Central memory CD4-positive, alpha-beta T cell (primary cell): ENCODE measurements at places on chromosomes 5 and 9.

- DNase-seq, result no peak
These were observed 6.2 kb upstream of the CERCAM start for GRCh38 chr9:128414461-128414860.

DNA sequence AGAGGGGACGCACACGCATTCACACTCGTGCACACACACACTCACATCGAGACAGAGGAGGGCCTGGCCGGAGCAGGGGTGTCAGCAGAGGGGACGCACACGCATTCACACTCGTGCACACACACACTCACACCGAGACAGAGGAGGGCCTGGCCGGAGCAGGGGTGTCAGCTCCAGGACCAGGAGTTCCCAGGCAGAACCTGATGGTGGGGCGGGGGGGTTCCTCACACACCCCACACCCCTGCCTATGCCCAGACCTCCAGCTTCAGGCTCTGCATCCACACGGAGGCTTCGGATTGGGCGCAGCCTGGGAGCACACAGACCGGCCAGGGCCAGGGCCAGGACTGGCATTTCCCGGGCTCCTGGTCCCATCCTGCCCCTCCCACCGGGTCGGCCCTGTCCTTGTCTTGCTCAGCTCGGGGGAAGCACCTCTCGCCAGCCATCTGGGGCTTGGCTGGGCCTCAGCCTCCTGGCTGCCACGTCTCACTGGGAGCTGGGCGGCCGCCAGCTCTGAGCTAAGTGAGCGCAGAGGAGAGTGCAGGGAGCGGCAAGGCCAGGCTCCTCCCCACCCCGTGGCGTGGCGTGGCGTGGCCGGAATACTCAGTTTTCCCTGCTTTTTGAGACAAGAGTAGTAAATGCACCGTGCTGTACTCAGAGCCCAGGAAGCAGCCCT, 31.3 kb downstream of the ADAMTS2 start:
- DNase-seq, result no peak

DNA sequence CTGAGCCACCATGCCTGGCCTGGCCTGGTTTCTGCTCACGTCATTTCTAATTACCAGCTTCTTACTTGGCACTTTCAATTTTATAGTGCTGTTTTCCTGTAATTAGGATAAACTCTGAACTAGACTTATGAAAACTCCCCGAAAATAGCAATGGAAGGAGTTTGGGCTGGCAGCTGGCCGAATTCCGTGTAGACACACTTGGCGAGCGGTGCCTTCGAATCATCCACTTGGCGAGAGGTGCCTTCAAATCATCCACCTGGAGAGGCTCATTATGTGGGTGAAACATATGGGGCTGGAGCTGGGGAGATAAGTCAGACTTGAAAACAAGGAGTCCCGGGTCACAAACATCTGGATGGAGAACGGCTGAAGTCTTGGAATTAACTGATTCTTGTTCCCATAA, 203.7 kb downstream of the ROR2 start:
- DNase-seq, result no peak

- DNase-seq, result no peak
These were observed 299.2 kb upstream of the ZNF608 start for GRCh38 chr5:125045646-125046045.

DNA sequence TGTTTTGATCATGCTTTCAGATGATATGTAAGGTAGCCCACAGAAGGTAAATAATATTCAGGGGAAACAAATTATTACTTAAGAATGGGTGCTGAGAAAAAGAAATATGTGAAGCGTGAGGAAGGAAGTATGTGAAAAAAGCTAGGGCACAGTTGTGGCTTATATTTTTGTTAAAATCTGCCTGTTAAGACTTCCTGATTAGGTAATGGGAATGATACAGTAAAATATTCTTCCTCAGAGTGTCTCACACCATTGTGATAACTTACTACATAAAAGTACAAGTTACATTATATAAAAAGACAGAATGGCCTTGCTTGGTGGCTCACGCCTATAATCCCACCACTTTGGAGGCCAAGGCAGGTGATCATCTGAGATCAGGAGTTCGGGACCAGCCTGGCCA, 18.7 kb upstream of the PARP8 start:
- DNase-seq, result no peak

DNA sequence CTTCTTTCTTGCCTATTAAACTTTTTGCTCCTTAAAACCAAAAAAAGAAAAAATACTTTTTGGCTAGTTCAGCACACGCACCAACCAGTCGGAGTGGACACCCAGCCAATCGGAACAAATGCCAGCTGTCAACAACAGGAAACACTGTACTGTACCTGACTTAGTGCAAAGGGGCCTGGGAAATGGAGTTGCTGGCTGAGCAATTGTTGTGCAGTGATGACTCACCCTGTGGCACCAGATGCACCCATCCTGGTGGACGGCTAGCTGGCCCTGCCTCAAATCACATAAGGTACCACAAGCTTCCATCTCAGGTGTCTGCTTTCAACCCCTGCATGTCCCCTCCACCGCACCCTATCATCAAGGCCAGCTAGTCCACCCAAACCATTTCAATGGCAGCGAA, 20.9 kb downstream of the FOXE1 start:
- no peak for DNase-seq

GRCh38 chr5:424301-425110, 18.5 kb upstream of the EXOC3 start:
- DNase-seq, result no peak

DNA sequence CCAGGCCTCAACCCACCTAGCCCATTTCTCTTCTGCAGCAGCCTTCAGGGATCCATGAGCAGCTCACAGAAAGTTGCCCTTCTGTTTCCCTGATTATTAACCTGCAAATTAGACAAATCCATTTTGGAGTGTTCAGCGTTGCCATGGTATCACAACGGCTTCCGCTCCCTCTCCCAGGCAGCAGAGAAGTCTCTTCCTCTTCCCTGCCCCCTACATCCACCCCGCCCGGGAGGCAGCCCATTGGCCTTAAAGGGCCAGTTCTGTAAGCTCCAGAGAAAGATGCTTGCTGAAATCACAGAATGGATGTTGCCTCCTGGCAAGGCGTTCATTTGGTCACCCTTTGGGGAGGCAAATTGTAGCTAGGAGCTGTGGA, 47.7 kb upstream of the BOD1 start:
- DNase-seq, result no peak

GRCh38 chr5:76598531-76598930, 24.7 kb downstream of the F2RL2 start:
- DNase-seq, result no peak
